ENCODE measurements at places on chromosomes 6 and 20.

GRCh38 chr6:3484946-3485345 is 28.1 kb upstream of the SLC22A23 start:
- peak; percentile 32 for DNase-seq

DNA sequence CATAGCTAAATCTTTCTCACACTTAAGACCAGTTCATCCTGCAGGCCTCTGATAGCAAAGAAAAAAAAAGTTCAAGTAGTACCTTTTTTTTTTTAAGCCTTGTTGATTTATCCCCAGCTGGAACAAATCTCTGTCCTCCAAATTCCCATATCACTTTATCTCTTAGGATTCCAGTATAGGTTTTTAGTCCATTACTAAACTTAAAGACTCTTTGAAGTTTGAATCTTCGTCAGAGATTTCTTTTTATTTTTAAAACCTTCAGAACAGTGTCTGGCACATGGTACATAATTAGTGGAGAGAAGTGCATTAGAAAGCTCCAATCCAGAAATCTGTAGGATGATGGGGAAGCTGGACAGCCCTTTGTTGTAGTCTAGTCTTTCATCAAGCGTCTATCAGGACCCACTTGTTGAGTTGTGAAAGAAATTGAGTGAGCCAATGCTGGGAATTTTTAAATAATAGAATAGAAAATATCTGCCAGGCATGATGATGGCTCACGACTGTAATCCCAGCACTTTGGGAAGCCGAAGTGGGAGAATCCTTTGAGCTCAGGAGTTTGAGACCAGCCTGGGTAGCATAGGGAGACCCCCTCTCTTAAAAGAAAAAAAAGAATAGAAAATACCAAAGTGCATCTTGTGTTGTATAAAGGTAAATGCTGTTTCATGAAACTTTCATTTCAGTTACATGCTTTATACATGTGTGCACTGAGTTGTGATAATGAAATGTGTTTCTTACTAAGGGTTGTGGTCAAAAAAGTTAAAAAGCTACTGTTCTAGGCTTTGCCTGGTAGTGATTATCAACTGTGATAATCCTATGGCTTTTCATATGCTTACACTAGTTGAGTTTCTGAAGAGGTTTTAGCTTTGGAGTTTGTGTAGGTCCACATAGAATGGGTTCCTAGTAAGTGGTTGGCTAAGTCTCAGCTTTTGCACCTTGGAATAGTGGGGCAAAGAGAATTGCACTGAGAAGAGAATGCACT is 3.2 kb downstream of the NFYA start:
- no peak for DNase-seq

GRCh38 chr6:48658915-48659314 is 547.9 kb upstream of the PTCHD4 start:
- no peak for DNase-seq

DNA sequence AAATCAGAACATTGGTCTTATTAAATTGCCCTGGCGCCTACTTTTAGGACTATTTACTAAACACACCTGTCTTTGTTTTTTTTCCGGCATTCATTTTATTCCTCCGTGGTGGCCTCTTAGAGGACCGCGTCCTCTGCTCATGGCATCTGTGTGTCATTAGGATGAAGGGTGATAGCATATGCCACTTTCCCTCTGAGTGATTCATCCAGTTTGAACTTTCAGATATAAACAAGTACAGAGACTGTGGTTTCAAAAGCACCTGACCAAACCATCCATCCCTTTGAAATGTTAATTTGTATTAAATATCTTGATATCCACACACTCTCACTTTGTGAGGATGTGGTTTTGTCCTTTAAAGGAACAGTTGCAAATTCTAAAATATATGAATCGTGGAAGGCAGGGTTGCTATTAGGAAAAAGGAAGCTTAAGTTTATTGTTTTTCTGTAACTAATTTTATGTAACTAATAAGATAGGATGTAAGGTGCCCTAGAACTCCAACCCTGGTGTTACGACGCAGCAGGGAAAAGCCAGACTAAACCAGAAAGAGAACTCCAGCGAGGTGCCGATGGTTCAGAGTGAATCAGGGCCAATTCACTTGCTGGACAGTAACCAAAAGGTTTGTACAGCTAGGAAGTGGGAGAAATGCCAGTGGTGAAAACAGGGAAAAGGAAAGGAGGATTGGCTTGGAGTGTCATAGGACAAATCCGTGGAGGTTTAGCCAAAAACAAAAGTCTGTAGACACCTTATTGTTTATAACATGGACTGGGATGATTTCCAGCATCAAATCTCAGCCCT is 98.7 kb downstream of the SHLD1 start:
- no peak for DNase-seq

GRCh38 chr6:109912118-109912517 is 66.0 kb upstream of the GPR6 start:
- DNase-seq: no peak

DNA sequence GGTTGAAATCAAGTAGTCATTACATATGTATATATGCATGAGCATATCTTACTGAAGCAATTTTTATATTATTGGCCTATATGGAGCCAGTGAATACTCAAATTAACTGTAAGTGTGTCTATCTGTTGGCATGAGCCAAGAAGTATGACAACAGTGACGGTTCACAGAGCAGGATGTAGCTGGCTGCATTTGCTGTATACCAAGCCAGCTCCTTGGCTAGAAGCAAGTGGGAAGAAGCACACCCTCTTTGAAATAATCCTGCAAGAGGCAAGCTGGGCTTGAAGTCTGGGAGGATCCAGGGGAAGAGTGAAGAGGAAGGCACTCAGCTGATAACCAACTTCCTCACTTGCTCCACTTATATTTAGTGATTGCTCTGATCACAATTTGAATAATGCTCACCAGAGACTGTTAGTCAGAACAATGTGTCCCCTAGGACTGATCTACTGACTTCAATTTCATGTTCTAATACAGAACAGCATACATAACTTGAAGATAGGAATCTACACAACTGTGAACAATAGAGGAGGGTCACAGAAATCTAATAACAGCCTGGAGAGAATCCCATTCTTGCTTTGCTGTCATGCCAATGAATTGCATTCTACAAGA is 497.3 kb downstream of the PRKN start:
- no peak for DNase-seq

DNA sequence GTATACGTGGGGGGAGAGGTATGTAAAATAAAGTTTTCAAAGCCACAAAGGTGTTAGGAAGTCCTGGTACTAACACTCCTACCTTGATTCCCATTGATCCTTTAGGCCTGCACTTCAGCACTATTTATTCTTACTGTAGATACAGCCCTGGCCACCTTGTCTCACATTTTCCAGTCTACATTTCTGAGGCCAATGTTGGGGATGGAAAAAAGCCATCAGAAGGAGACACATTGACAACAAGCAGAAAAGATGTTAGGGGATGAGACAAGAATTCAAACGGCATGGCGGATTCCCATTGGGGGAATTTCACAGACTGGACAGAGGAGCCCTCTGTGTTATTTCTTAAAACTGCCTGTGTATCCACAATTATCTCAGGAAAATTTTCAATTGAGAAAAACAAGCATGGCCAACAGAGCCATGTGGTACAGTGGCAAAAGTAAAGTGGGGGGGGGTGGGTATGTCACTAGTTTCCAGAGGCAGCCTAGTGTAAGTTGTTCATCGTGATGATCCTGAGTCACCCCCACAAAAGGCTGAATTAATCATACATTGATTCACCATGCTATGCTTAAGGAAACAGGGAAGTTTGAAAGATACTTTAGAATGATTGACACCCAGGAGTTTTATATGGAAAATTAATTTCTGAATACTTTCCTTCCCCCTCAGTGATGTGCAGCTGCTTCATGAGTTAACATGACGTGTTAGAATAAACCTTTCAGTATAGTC is 40.5 kb downstream of the RREB1 start:
- no peak for DNase-seq

GRCh38 chr20:33601861-33602260 is 60.3 kb upstream of the C20orf144 start:
- no peak for DNase-seq

GRCh38 chr20:5996765-5997164 is 46.3 kb downstream of the MCM8 start:
- DNase-seq: no peak

- DNase-seq: no peak
Observed at GRCh38 chr6:157400676-157401075, 19.7 kb downstream of the ZDHHC14 start.

- DNase-seq: no peak
Observed at GRCh38 chr6:39227476-39227875, 1.8 kb downstream of the KCNK5 start.

- no peak for DNase-seq
Observed at GRCh38 chr6:122568797-122569221, 41.4 kb upstream of the PKIB start.

DNA sequence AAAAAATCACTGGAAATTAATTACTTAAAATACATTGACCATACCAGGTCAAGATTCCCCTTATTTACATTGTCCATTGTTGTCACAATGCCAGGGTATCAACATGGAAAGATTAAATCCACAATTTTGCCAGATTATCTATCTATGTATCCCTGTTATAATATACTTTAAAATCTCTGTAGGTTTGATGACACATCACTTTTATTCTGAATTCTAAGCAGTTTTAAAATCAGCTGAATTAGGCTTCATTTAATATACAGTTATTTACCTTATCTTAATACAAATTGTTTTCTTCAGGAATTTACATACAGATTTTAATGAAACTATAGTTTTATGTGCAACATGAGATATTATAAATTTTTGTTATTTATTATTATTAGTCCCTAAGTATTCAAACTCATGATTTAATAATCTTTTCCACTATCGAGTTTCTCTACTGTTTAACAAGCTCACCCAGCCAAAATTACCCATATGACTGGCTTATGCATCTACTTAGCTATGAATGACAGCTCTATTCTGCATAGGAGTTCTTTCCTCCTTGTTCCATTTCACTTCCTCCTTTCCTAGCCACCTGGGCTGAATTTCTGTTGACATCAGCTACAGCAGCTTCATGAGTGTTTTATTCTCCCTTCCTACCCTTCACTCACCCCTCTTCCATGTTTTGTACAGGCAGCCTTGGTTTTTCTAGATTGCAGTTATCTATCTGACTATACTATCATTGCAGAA is 654.2 kb upstream of the MAP3K7 start:
- DNase-seq: no peak

- no peak for DNase-seq
Observed at GRCh38 chr6:107033126-107033525, 5.1 kb downstream of the MTRES1 start.

GRCh38 chr6:19569563-19569962 is 267.6 kb upstream of the ID4 start:
- no peak for DNase-seq

GRCh38 chr6:157683707-157684106 is 139.3 kb upstream of the SNX9 start:
- no peak for DNase-seq

DNA sequence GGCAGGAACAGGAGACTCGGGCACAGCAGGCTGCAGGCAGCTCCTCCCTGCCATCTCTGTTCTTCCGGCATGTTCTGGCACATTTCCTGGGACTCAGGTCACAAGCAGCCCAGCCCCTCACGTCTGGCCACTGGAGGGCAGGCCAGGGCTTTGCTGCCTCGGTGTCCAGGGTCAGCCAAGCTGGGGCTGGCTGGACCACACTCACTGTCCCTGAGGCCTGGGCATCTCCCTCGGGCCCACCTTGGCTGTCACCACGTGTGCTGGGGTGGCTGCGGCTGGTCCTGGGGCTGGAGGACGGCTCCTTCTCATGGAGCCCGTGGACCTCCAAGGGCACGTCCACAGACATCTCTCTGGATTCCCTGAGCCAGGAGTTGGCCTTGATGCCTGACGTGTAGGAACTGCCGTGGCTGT is 18.5 kb downstream of the FRMD1 start:
- DNase-seq: peak; percentile 24

GRCh38 chr6:6256259-6256658 is 64.2 kb downstream of the F13A1 start:
- no peak for DNase-seq

DNA sequence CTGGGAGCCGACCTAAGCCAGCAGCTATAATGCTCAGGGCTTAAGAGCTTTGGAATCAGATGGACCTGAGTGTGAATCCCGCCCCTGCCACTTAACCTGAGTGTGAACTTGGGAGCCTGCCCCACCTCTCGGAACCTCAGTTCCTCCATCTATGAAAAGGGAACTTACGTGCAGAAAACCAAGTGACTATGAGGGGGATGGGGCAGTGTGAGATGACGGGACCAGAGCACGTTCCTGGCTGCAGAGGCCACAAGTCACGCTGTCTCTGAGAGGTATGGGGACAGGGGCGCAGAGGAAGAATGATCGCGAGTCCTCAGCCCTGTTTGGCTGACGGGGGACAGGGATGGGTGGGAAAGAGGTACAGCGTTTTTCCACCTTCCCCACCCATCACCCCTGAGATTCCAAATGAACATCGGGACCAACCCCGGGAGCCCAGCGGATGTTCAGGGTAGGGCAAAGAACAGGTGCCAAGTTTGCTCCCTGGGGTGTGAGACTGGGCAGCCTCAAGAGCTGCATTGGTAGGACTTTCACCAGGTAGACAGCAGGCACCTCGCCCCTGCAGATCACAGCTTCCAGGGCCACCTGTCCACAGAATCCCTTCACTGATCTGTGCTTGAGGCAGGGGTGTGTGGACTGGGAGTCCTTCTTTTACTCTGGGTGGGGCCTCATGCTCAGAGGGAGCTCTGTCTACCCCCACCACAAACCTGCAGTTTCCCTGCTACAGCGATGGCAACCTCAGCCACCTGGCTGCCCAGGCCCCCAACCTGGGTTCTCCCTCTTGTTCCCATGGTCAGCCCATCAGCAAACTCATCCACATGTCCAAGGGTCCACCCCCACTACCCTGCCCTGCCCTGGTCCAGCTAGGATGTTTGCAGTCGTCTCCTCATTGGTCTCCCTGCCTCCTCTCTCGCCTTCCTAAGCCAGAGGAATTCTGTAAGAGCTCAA is 85.8 kb downstream of the CEBPB start:
- DNase-seq: no peak

DNA sequence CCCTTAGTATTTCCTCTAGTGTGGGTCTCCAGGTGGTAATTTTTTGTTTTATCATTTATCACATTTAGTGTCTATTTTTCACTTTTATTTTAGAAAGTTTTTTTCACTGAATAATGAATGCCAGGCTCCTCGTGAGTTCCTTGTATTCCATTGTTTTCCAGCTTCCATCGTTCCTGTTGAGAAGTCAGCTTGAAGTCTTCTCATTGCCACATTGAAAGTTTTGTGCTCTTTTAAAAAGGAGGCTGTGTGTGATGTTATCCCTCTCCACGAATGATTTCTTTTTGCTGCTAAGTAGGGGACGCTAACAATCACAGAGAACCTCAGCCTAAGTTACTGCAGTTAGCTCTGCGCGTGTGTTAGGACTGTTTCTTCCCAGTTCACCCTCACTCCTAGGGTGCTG is 194.5 kb downstream of the TAF4 start:
- no peak for DNase-seq

DNA sequence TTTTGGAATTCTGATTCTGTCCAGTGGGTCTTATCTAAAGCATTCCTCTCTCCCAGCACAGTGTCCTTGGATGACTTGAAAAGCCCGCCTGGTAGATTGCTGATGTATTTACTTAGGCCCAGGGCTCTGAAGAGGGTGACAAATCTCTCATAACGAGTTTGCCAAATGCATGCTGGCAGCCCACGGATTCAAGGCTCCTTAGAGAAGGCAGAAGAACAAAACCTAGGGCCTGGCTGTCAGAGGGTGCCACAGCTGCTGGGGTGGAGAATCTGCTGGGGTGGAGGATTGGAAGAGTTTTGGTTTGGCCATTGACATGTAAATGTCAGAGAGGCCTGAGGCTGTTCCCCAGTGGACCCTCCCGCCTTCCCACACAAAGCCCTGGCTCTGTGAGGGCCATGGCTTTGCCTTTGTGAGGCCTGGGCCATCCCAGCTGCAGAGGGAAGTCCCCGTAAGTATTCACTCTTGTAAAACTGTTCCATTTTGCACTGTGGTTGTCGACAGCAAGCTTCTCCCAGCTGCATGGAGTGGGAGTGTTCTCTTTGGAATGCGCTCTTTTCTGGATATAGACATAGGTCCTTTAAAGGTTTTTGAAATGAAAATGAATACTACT is 50.3 kb downstream of the ANKRD6 start:
- DNase-seq: no peak
